Activated CD4-positive, alpha-beta T cell treated with anti-CD3 and anti-CD28 coated beads for 36 hours (primary cell): ENCODE measurements at places on chromosomes 12 and 14.

DNA sequence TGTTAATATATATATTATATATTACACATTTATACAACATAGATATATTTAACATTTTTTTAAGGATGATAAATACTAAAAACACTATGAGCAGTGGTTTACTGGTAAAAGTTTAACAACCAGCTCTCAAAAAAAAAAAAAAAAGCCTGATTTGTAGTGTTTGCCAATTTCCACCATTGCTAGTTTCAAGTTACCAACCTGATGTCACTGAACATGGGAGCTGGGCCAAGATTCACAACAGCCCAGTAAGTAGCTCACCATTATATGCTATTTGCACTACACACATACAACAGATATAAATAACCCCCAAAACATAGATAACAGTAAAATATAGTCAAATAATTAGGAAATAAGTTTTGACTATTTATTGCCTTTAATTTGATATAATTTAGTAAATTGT lies 28.9 kb upstream of the TMX1 start:
- DNase-seq = no peak

DNA sequence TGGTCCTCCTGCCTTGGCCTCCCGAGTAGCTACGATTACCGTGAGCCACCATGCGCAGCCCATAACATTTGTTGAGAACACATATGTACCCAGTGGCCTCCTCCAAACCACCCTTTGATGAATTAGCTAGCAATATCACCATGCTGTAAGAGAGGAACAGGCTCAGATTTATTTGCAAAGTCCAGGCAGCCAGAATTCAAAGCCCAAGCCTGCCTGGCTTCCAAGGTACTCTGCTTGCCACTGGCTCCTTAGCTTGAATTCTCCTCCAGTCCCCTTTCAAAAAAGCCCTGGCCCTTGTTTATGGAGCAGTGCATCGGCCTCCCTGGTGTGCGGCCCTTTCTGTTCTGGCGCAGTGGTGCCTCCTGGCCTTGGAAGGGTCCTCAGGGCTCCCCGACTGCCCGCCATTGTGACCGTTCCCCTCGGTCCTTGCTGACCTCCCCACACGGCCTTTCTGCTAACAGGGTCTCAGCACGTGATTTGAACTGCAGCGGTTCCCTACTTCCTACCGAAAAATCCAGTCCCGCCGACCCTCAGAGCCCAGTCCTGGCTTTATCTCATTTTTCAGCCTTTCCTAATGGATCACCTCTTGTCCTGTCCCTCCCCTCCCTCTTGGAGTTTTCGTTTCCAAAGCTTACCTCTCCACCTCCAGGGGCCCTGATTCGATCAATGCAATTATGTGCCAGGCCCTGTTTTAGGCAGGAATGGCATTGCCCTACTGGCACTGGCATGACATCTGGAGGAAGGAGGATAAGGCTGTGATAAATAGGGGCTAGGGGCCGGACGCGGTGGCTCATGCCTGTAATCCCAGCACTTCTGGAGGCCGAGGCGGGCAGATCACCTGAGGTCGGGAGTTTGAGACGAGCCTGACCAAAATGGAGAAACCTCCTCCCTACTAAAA lies 22.0 kb downstream of the SLC25A29 start:
- no peak for DNase-seq

GRCh38 chr12:130975116-130975515 lies 21.4 kb downstream of the ADGRD1 start:
- DNase-seq = no peak

DNA sequence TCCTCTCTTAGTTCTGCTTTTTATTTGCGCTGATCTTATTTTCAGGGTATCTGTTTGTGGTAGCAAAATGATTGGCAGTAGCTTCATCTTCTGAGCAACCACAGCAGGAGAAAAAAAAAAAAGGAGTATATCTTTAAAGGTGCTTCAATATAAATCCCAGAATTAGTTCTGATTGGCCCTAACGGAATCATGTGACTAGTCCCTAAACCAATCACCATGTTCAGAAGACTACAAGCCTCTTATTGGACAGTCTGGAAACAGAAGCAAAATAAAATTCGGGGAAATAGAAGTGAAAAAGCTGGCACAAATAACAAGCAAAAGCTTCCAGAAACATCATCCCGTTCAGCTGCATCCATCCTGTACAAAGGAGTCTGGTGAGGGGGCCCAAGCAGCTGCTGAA lies 49.9 kb upstream of the PTPRO start:
- DNase-seq = no peak

GRCh38 chr14:68210729-68211299 lies 391.2 kb downstream of the RAD51B start:
- peak; percentile 71 for DNase-seq

- DNase-seq = peak; percentile 82
These were observed 6.9 kb downstream of the PABPN1 start for GRCh38 chr14:23327947-23328744.

GRCh38 chr12:91009319-91009950 lies 4.7 kb upstream of the EPYC start:
- no peak for DNase-seq
